Stimulated activated CD4-positive, alpha-beta T cell treated with anti-CD3 and anti-CD28 coated beads, Interleukin-2, amount 100 ng/mL, for 24 hours (primary cell): ENCODE measurements at places on chromosomes 7 and 10.

GRCh38 chr10:110845192-110845755 is 26.5 kb upstream of the PDCD4 start:
- DNase-seq = no peak

GRCh38 chr10:1110674-1111119 is 54.5 kb downstream of the WDR37 start:
- no peak for DNase-seq

DNA sequence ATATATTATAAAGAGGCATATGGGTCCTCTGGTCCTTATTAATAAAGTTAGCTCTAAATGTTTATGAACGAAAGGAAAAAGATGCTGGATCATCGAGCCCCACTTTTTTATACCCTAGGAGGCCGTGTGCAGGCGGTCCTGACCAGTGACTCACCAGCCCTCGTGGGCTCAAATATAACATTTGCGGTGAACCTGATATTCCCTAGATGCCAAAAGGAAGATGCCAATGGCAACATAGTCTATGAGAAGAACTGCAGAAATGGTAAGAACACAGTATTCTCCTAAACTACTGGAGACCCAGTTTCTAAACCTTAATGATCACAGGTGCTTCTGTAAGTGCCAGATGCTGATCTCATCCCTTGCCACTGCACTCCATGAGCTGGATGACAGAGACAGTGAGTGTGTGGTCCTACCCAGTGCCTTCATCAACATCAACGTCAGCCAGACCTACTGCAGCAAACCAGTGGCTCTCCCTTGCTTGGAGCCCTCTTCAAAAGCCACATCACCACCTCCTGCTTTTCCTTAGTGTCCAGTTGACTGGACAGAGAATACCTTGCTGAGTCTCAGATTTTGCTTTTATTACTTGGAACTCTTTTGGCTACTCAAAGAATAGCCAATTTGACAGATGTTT is 7.6 kb downstream of the GPNMB start:
- no peak for DNase-seq

- DNase-seq = no peak
Observed at GRCh38 chr10:43880160-43880559, 231.5 kb upstream of the ZNF32 start.

DNA sequence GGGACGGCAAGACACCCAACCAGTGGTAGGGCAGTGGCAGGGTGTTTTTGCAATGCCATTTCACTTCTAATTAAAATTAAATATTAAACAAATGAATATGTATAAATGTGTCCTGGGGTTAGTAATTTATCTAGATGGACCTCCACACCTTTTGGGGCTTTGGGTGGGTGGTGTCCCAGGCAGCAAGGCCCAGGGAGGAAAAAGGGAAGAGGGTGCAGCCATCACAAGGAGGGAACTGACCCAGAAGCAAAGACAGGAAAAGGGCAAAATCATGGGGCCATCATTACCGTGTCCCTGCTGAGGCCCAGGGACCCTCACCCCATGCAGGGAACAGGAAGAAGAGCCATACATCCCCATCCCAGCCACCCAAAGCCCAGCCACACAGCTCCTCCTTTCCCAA is 204.6 kb downstream of the GRID1 start:
- no peak for DNase-seq

DNA sequence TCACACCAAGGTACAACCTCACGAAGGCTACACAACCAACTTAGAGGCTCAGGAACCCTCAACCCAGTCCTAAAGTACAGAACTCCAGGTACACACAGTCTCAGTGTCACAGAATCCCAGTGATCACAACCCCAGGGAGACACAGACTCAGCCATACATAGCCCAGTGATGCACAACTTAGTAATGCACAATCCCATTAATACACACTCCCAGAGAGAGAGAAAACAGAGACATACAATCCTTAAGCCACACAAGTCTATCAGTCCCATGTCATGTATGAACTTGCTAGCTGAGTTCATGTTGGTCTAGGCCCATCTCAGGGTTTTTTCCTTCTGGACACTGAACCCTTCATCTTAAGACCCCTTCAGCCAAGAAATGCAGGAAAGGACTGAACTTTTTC is 4.6 kb downstream of the KCNIP2 start:
- no peak for DNase-seq

DNA sequence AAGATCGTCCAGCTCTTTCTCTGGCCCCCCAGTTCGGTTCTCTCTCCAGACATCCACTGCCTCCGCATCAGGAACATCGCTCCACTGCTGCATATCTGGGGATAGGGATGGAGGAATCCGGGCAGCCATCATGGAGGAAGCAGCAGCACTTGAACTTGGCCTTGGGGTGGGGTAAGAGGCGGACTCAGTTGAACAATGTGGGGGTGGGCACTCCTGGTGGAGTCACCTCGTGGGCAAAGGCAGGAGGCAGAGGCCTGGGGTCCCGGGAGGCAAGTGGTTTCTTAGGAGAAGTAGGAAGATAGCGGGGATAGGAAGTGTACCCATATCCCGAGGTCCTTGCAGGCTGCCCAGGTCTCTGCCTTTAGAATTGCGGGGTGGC is 98.3 kb downstream of the CHST15 start:
- DNase-seq = no peak

- no peak for DNase-seq
Observed at GRCh38 chr7:124643311-124643811, 122.2 kb downstream of the GPR37 start.
